Osteocyte (in vitro differentiated cells): ENCODE measurements at places on chromosomes 4 and X. TPM values are rescaled to one million over a fixed set of nuclear protein-coding genes. Genes with fewer than 3 reads are reported as not detected.

DNA sequence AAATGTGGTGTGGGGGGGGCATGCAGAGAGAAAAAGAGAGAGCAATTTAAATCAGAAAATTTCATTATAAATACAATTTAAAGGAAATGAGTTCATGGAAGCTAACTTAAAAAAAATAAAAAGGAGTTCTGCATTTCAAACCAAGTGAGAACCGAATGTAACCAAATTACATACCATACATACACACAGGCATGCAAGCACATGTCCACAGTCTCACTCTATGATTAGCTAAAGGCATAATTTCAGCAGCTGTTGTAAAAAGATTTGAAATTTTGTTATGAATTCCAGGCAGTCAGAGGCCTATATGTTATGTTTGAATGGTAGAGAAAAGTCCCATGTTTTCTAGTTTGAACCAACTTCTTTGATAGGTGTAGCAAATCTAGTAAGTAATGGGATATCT, 611.6 kb upstream of the ADGRL3 start:
- no peak for DNase-seq
- H3K36me3 ChIP-seq = no peaks in the 10 kb centered on the region
- H3K27me3 ChIP-seq = no peaks in the 10 kb centered on the region

Gene COL4A5
- 535 and 547 TPM in 2 replicates for total RNA-seq

DNA sequence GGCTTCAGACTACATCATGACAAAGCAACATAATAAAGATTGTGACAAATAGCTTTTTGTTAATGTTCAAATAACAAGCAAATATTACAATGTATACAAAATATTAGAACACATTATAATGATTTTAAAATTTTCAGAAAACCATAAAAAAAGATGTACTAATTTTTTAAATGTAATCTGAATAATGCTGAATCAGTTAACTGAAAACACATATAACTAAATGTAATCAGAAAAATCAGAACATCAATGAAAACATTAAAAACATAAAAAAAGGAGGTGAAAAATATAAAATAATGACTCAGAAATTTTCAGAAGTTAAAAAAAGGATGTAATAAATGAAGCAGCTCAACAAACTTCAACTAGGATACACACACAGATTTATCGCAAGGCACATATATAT, 53.5 kb downstream of the ZNF721 start:
- no peak overlapping the region for H3K27ac ChIP-seq
- no peaks in the 10 kb centered on the region for H3K27me3 ChIP-seq
- H3K36me3 ChIP-seq = peaks cover 87% of the 10 kb centered on the region
- H3K4me3 ChIP-seq = no peak overlapping the region
- no peak for DNase-seq

DNA sequence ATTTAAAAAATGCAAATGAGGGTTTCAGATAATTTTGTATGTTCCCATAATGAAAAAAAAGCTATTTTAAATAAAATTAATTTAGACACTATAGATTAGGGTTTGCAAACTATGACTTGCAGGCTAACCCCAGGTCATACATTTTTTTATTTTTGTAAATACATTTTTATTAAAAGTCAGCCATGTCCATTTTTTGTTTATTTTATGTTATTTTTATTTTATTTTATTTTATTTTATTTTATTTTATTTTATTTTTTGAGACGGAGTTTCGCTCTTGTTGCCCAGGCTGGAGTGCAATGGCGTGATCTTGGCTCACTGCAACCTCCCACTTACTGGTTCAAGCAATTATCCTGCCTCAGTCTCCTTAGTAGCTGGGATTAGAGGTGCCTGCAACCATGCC, 460.6 kb downstream of the IL15 start:
- DNase-seq = no peak
- H3K4me3 ChIP-seq = no peak overlapping the region
- H3K36me3 ChIP-seq = peaks cover 2% of the 10 kb centered on the region
- H3K27ac ChIP-seq = no peak overlapping the region
- peaks cover 2% of the 10 kb centered on the region for H3K4me1 ChIP-seq

DNA sequence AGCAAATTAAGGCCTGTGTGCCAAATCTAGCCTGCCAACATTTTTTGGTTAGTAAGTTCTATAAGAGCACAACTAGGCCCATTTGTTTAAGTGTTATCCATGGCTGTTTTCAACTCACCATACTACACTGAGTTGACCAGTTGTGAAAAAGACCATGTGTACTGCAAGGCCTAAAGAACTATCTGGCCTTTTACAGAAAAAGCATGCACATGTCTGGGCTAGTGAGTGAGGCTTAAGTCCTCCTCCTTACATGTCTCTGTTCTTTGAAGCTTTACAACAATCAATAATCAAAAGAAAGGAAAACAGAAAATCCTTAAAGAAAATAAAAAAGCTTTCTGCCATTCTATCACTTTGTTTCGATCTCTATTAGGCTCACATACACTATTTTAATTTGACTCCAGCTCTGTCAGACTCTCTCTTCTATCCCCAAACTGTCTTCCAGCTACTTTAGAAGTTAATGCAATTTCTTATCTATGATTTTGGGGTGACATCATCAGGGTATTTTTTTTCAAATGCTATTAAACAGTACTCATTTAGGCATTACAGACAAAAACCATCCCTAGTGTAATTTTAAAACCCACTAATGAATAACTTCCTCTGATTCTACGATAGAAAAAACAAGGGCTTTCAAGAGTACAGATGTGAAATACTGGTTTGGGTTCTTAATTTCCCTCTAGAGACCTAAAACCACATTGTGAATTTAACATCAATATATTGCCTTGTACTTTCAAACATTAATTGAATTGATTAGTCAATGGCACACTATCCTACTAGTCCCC, 161.8 kb downstream of the MAB21L2 start:
- no peak for DNase-seq
- H3K27me3 ChIP-seq = no peaks in the 10 kb centered on the region
- H3K4me3 ChIP-seq = no peak overlapping the region
- no peak overlapping the region for H3K27ac ChIP-seq
- peaks cover 3% of the 10 kb centered on the region for H3K36me3 ChIP-seq
- H3K4me1 ChIP-seq = peaks cover 18% of the 10 kb centered on the region

DNA sequence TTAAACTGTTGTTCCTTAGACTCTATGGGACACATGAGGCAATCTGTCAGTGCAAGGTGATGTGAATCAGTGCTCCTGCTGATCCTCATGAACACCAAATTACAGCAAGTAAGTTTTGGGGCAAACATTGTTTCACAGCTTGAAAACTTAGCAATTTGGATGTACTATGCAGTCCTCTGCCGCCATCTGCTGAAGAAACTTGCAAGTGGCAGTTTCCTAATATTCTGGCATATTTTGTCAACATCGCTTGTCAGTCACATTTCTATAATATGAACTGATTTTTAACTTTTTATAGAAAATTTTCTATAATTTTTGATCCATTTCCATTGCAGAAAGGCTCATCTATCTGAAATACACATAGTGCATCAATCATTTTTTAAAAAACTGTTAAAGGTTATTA, 56.3 kb downstream of the ZAR1 start:
- no peak for DNase-seq
- H3K4me3 ChIP-seq = no peak overlapping the region
- no peak overlapping the region for H3K27ac ChIP-seq
- no peaks in the 10 kb centered on the region for H3K4me1 ChIP-seq
- peaks cover 39% of the 10 kb centered on the region for H3K36me3 ChIP-seq

DNA sequence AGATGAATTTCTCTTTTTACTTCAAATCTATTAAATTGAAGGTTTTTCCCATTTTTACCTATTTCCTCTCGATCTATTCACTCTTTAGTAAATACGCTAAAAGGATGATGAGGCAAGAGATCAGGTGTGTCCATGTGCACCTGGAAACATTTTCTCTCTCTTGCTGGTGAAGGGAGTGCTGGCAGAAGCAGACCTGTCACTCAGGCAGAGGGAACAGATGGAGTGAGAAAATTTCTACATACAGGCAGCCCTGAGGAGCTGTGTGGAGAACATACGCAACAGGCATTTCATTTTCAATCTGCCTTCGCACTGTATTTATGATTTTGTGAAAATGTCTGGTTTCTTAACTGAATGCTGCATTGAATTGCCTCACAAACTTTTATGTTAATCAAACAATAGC, 249.5 kb downstream of the GPM6A start:
- no peak overlapping the region for H3K27ac ChIP-seq
- peaks cover 62% of the 10 kb centered on the region for H3K27me3 ChIP-seq
- no peak overlapping the region for H3K4me3 ChIP-seq
- no peak for DNase-seq
- no peaks in the 10 kb centered on the region for H3K4me1 ChIP-seq

Gene GJB1
- total RNA-seq = not detected in 2 replicates

GRCh38 chrX:98299785-98300184, 1416.1 kb downstream of the RPA4 start:
- H3K36me3 ChIP-seq = no peaks in the 10 kb centered on the region
- no peak overlapping the region for H3K4me3 ChIP-seq
- DNase-seq = no peak
- no peaks in the 10 kb centered on the region for H3K27me3 ChIP-seq
- H3K27ac ChIP-seq = no peak overlapping the region

Gene NSUN7
- 1.6 and 2.4 TPM in 2 replicates for total RNA-seq
